ENCODE measurements at places on chromosomes 6 and 20.

GRCh38 chr6:137002505-137002904 lies 42.3 kb downstream of the IL20RA start:
- no peak for DNase-seq

- no peak for DNase-seq
Measured at GRCh38 chr6:48994811-48995210, 468.2 kb downstream of the MMUT start.

- DNase-seq, result no peak
Measured at GRCh38 chr20:39878809-39879208, 810.2 kb downstream of the MAFB start.

DNA sequence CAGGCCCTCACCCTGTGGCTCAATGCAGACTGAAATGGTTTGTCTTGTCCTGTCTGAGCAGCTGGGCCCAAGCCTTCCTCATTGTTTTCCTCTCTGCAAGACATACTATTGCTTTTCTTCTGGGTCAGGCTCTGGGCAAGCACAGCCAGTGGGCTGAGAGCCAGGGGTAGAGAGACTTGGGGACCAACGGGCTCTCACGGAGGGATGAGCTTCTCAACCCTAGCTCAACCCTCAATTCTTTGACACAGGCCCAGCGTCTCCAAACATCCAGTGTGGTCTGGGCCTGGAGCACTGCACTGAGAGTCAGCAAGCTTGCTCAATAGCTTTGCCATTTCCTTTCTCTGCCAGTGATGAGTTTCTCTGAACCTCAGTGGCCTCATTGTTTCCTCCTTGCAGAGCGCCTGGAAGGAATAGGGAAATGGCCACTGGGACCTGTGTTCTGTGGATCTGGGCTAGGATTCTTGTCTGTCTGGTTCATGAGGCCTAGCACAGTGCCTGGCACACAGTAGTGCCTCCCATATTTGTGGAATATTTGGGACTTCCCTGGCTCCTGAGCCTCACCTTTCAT lies 9.3 kb downstream of the ANGPT4 start:
- no peak for DNase-seq

GRCh38 chr6:133241086-133241900 lies at the start of gene EYA4:
Gene EYA4, plus strand, starts transcription at chr6:133241357. Its CDS starts 33,424 bp downstream, at chr6:133274781.
- peak; percentile 41 for DNase-seq
